ENCODE measurements at places on chromosomes 13 and 19.
A peak's percentile ranks its signal among the peaks of the same experiment; 100 is the strongest.

DNA sequence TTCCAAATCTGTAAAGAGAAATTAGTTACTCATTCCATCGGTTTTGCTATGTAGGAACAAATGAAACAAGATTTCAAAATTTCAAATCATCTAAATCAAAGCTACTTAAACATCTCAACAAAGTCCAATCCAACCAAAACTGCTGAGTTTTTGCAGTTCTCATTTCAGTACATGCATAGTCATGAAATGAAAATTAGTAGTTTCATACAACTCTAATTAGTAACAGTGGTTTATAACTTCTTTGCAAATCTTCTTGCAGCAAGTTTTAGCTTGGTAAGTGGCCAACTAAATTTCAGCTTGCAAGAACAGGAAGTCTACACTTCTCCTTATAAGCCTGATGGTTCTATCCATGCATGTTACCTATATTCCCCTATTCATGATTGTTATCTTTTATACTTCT is 75.6 kb downstream of the SPRY2 start:
- no peak for DNase-seq

- DNase-seq = peak; percentile 52
These were observed 277.9 kb downstream of the ZNF536 start for GRCh38 chr19:30649934-30650614.

DNA sequence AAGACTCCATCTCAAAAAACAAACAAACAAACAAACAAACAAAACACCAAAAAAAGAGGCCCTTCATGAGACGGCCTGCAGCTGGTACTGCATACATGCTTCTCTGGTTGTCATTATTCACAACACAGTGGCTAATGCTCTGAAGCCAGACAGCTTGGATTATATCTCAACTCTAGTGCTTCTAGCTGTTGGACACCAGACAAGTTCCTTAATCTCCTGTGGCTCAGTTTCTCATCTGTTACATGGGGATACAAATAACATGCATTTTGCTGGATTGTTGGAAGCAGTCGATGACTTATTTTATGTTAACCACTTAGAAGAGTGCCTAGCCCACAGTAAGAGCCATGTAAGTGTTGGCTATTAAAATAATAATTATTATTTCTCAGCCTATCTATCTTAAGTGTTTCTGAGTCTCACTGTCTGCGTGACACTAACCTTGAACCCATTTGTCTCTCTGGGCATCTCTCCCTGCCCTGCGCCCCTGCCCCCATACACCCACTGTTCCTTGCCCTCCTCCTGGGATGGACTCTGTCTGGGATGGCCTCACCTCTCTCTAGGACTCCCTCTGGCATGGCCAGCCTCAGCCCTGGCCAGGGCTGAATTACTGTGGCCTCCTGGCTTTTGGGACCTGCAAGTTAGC is 3.1 kb upstream of the JUNB start:
- no peak for DNase-seq

DNA sequence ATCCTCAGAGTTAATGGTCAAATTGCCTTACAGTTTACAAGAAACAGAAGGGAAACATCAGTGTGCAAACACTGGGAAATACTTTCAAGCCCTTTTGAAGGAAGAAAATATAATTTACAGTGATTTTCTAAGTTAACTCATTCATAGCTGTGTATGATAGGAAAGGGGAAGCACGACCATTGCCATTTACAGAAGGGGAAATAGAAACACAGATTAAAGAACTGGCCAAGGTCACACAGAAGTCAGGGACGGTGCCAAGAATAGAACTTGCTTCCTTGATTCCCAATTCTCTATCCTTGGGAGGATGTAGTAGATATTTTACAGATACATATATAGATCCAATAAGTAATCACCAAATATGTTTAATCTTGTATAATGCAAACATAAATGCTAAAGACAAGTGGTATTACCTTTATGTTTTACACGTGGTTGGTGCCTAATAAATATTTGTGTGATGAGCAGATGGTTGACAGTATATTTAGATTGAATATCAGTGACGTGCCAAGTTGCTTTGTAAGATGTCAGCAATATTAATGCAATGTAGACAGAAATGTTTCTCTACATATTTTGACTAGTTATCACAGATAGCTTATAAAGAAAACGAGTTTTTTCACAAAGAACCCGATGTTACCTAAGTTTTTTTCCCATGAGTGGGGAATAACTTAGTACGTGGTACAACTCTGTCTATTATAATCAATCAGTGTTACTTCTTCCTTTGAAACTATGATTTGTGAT is 73.1 kb downstream of the FLT1 start:
- DNase-seq = no peak

DNA sequence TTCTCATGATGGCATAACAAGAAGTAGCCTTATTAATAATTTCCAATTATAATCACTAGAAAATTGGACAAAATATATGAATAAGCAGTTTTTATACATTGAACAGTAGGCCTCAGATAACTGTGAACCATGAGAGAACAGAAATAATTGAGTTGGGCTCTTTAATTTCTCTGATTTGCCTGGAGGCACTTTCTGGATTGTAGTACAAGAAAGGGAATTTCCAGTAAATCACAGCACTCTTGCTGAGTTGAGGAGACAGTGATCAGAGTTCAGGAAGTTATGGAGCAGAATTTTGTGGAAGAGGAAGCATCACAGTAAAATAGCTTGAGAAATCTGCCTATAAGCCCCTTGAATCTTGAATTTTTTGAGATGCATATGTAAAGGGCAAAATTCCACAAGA is 216.2 kb downstream of the MAB21L1 start:
- no peak for DNase-seq

GRCh38 chr13:101303521-101303920 is 112.8 kb downstream of the NALCN start:
- no peak for DNase-seq

DNA sequence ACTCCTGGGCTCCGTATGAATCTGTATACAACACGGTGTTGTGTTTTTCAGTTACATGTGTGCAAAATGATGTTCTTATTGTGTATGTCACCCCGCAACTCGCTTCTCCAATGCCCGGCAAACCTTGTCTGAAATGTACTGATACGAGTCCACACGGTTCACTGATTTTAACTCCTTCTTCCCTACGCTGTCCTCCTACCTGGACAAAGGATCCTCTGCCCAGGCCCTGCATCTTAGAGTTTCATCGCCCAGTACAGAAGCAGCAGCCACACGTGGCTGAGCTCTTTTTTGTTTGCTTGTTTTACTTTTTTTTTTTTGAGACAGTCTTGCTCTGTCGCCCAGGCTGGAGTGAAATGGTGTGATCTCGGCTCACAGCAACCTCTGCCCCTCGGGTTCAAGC is 28.9 kb downstream of the ZFR2 start:
- no peak for DNase-seq

DNA sequence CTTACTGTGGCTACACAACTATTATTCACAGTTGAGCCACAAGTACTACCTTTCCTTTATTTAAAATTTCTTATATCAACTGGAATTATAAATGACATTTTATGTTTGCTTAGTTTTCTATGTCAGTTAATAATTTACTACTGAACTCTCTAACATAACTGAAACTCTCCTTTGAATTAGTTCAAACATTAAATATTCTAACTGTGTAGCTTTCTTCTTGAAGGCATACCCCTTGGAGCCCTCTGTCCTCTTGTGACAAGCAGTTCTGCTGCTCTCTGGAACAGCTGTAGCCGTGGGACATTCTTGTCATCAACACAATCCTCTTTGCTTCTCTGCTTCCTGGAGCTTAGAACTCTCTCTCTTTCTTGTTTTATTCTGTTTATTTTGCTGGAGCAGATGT is 244.8 kb downstream of the NHLRC3 start:
- DNase-seq = no peak

GRCh38 chr19:24054044-24054935 is 32.7 kb upstream of the ZNF254 start:
- no peak for DNase-seq

- DNase-seq = no peak
These were observed 304.7 kb downstream of the POU4F1 start for GRCh38 chr13:78298657-78299056.

GRCh38 chr19:32869966-32870573 is 503 bp upstream of the SLC7A9 start:
- no peak for DNase-seq

GRCh38 chr13:46202188-46202795 is 9.4 kb upstream of the LRRC63 start:
- no peak for DNase-seq

DNA sequence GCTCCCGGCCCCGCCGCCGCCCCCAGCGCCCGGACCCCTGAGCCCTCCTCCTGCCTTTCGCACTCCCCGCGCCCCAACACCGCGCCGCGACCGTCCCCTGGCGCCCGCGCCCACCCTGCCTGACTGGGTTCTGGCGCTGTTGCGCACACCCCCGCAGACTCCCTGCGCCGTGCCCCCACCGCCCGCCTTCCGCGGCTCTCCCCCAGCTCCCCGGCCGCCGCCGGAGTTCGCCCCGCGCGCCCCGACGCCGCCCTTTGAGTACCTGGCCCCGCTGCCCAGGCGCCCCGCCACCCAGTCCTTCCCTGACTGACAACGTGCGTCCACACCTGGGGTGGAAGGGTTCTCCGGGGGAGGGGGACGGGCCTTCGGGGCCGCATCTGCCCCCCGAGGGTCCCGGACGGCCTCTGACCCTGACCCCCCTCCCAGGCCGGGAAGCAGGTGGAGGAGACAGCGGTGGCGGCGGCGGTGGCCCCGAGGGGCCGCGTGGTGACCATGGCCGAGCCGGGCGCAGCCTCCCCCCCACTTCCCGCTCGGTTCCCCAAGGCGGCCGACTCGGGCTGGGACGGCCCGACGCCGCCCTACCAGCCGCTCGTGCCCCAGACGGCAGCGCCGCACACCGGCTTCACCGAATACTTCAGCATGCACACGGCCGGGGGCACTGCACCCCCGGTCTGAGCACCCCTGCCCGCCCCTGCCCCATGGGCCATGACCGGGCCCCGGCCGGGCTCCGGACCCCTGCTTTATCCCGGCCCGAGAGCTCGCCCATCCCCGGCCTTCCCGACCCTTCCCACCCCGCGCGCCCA is 1.4 kb upstream of the MEGF8 start:
- DNase-seq = peak; percentile 33

GRCh38 chr19:41436674-41436951 is 3.1 kb downstream of the DMAC2 start:
- DNase-seq = no peak

- no peak for DNase-seq
These were observed 2.6 kb downstream of the FAM187B start for GRCh38 chr19:35225951-35226350.

- DNase-seq = no peak
These were observed 29.2 kb downstream of the SYDE1 start for GRCh38 chr19:15136234-15136954.

- DNase-seq = no peak
These were observed 343.9 kb downstream of the OXGR1 start for GRCh38 chr13:96650301-96650886.

GRCh38 chr19:47104680-47105079 is 8.9 kb downstream of the ZC3H4 start:
- DNase-seq = no peak

GRCh38 chr13:41582027-41582463 is 124.7 kb downstream of the RGCC start:
- no peak for DNase-seq

DNA sequence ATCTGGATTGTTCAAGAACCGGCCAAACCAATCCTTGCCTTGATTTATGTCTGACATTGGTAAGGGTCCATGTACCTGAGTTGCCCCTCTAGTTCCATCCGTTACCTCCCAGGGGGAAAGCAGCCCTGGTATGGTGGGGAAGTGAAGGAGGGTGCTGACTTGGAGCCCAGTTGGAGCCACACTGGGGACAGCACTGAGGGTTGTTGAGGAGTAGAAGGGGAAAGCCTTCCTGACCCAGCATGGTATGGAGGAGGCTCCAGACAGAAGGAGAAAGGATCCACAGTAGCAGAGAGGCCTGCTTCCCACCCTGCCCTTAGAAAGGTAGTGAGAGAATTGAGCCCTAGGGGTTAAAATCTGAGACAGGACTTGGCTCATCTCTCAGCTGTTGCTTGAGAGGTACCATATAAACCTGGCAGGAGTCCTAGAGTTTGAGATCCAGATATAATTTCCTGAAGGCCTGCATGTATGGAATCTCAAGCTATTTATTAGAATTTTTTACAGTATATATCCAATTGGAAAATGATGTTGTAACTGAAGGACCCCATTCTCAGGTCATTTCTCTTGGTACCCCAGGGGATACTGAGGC is 16.7 kb upstream of the FCGBP start:
- no peak for DNase-seq

- DNase-seq = no peak
These were observed 13.0 kb upstream of the CDADC1 start for GRCh38 chr13:49234741-49235140.

DNA sequence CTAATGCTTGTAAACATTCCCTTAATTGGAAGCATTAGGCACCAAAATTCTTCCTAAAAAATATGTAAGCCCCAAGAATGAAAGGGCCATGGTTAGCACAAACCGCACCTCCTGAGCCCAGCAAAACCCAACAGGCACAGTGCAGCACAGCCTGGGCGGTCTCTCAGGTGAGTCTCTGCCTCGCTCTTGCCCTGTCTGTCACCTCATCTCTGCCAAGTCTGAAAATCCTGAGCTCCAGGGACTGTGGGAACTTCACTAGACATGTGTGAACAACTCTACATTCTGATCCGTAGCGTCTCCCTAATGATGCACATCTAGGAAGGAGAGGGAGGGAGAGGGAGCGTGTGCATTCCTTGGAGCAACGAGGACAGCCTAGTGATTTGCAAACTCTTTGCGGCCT is 88.8 kb upstream of the GJB6 start:
- no peak for DNase-seq

DNA sequence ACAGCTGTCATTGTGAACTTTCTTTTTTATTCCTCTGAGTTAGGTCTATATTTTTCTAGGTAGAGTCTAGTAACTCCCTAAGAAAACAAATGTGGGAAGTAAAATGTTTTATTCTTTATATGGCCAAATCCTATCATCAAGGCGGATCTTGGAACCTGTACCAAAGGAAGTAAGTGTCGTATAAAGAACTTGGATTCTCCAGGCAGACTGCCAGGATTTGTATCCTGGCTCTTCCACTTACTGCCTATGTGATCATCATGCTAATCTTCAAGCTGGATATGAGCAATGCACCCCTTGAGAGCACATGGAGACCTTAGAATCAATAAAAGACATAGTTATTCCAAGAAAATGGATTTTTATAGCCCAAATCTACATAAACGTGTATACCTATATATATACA is 286.5 kb downstream of the PCDH17 start:
- DNase-seq = no peak

DNA sequence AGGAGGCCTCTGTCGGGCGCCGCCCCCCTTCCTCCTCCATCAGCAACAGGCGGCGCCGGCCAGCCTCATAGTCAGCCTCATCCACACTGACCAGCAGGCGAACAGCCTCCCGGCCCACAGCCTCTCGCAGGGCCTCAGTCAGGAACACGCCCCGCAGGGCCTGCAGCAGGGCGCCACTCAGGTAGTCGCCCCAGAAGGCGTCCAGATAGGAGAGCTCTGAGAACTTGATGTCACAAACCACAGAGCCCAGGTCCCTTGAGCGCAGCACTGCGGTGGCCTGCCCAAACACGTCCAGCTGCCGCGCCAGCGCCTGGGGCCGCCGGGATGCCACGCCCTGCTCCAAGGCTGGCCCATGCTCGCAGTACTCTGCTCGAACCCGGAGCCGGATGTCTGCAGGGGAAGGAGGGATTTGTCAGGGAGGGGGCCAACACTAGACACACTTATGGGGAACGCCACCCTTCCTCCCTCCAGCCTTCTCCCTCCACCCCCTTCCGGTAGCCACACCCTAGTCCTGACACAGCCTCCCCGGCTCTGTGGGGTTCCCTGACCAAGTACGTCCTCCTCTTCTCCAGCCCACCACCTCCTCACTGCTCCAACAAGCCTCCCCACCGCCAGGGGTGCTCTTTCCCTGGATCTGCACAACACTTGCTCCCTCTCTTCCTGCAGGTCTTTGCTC is 17.9 kb downstream of the DEDD2 start:
- DNase-seq = peak; percentile 75

Data from stimulated activated CD4-positive, alpha-beta T cell treated with anti-CD3 and anti-CD28 coated beads, Interleukin-15, amount 100 ng/mL, for 24 hours (primary cell).